ENCODE measurements at places on chromosomes 2 and 18.

GRCh38 chr2:223737207-223737606, 100.2 kb downstream of the AP1S3 start:
- DNase-seq: no peak

DNA sequence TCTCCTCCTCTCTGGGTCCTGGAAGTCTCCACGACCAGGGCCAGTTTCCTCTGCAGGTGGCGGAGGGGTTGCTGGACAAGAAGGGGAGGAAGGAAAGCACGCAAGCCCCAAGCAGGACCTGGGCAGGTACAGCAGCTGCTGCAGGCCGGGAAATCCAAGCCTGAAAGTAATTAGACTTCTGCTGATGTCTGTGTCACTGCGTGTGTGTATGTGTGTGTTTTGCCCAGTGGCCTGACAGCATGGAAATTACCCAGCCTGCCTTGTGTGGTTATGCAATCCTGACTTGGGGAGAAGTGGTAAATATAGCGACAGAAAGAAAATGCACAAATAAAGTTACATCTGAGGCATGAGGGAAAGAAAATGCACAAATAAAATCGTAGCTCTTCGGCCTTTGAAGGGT, 121.8 kb upstream of the ZBTB14 start:
- DNase-seq: no peak

DNA sequence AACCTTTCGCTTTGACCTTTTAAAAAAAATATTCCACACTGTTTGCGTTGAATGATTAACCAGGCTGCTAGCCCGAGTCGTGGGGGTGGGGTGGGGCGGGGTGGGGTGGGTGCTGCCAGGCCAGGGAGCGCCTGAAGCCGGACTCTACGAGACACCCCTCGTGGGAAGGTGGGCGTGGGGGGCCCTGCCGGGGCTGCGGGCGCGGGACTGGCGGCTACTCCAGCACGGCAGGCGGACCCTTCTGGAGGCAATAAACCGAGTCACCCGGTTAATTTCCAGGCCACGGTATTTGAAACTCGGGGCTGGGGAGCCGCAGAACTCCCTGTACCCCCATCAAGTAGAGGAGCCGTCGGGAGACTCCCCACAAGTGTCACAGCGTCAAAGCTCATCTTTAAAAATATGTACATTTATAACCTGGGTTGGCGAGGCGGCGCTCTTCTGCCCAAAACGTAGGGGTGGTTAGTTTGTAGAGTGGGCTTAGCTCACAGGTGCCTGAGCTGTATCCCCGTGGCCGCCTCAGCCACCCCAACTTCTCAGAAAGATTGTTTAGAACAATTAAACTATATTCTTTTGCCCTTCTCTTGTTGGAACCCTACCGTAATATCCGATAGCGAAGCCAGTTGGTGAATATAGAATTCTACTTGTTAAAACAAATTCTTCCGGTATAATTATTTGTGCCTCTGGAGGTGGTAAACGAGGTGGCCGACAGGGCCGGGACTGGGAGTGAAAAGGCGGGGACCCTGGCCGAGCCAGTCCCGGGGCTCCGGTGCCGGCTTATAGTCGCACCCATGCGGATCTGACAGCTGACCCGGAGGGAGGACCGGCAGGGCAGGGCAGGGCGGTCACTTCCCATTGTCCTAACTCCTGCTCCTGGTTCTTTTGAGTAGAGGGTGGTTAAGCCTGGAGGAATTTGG, 1.4 kb downstream of the B3GNT2 start:
- DNase-seq: no peak

GRCh38 chr2:239869272-239870155, 155.6 kb downstream of the NDUFA10 start:
- no peak for DNase-seq

- DNase-seq: no peak
These were observed 233.8 kb upstream of the SKOR2 start for GRCh38 chr18:47485221-47485797.

DNA sequence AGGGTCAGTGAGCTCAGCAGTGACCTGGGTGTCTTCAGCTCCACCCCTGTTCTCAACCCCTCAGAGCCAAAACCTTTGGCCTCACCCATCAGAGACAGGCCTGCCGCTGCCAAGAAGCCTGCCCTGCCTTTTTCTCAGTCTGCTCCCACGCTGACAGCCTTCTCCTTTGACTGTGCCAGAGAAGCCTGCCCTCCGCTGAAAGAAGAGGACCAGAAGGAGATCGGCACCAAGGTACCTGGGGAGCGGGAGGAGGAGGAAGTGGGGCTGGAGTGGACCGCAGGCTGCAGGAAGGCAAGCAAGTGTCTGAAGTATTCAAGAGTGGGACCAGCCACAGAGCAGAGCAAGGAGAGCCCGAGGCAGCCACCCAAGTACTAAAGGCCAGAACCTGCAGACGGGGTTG, 33.2 kb downstream of the TOGARAM2 start:
- DNase-seq: no peak

GRCh38 chr2:175111200-175111657, 56.8 kb downstream of the ATF2 start:
- no peak for DNase-seq

DNA sequence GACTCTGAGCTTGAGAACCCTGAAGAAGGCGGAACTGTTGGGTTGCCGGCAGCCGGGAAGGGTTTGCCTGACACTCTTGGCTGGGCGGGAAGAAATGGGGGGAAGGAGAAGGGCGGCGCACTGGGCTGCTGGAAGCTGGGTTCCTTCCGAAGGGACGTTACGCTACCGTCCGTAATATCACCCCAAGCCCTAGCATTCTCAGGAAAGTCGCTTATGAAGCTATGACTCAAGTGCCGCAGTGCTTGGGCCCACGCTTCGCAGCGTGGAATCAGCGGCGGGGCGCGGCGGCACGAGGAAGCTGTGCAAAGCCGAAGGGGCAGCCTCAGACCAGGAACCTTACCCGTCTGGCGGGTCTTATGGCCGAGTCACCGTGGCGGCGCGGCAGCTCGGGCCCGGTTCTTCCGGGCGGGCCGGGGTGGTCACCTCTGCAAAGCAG, 50.2 kb upstream of the SIGLEC15 start:
- DNase-seq: peak; percentile 52

GRCh38 chr2:241569831-241570281, 11.3 kb downstream of the BOK start:
- no peak for DNase-seq

GRCh38 chr2:241867776-241868420, 1.6 kb upstream of the RTP5 start:
- no peak for DNase-seq

DNA sequence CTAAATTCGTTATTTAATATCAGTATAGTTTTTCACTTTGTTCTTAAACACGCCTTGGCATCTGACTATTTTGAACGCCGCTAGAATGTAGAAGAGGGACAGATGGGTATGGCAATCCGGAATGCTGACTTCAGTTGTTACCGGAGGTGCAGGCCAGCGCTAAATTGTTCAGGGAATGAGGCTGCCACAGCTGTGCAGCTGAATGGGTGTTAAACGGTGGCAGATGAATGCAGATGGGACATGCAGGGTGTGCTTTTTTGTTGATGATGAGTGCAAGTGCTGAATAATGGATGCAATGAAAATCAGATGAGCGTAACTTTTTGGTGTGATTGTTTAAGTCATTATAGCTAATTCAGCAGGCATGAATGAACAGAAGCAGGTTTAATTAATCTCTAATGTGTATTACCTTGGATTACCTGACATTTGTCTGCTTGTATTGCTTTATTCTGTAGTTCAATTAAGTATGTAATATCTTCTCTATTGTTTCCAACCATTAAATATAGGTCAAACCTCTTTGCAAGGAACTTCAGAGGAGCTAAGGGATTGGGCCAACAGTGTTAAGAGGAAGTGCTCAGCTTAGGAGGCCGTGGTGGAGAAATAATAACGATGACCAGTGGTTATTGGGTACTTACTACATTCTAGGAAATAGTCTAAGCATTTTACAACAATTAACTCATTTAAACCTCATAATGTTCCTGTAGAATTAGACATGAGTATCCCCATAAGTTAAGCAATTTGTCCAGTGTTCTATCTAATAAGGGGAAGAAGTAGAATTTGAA, 11.9 kb upstream of the CREG2 start:
- DNase-seq: no peak

GRCh38 chr2:106296182-106296815, 102.2 kb upstream of the UXS1 start:
- DNase-seq: no peak

GRCh38 chr2:204917089-204917701, 371.9 kb downstream of the PARD3B start:
- DNase-seq: no peak

- no peak for DNase-seq
These were observed 863.7 kb downstream of the EPHA4 start for GRCh38 chr2:220708366-220708765.

- DNase-seq: no peak
These were observed 36.0 kb upstream of the OR6B3 start for GRCh38 chr2:240089306-240089705.

GRCh38 chr2:183291436-183291835, 167.2 kb downstream of the NUP35 start:
- DNase-seq: no peak

DNA sequence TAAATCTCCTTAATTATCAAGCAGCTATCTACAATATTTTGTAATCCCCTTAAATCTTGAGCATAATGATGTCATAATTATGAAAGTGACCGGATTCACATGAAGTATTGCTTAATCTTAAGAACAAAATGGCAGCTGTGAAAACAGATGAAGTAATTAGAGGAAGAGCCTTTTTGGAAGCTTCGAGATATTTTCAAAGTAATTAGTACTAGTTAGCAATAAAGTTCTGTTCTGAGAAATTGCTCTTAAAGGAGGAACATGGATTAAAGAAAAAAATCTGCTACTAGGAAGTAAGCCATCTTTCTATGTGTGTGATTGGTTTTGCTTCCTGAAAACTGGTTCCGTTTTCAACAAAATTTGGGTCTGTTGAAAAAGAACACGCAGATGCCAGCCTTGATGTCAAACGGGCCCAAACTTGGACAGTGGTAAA, 18.3 kb downstream of the CLUL1 start:
- DNase-seq: no peak

GRCh38 chr2:70426341-70426740, 124.5 kb upstream of the FAM136A start:
- no peak for DNase-seq

- no peak for DNase-seq
These were observed 1.7 kb downstream of the PAX3 start for GRCh38 chr2:222296911-222297599.

GRCh38 chr2:208265371-208265800, 669 bp upstream of the PIKFYVE start:
- no peak for DNase-seq

DNA sequence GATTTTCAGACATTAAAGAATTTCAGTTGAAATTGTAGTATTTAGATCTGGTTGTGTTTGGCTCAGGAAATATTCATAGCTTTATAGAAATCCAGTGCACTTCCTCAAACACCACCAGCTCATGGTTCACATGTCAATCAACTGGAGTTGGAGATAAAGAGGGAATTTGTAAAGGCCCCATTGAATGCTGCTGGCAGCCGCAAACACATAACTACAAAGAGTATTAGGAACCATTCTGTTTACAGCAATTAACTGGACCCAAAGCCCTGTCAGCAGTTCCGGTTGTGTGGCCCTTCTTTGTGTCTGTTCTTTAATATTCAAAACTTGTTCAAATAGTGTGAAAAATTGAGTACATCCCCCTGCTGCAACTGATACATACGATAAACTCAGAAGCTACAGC, 107.4 kb upstream of the LRRTM4 start:
- DNase-seq: no peak

GRCh38 chr18:60421356-60422118, 49.0 kb upstream of the MC4R start:
- DNase-seq: no peak

- no peak for DNase-seq
These were observed 1.6 kb downstream of the TMEM185B start for GRCh38 chr2:120221616-120222015.

DNA sequence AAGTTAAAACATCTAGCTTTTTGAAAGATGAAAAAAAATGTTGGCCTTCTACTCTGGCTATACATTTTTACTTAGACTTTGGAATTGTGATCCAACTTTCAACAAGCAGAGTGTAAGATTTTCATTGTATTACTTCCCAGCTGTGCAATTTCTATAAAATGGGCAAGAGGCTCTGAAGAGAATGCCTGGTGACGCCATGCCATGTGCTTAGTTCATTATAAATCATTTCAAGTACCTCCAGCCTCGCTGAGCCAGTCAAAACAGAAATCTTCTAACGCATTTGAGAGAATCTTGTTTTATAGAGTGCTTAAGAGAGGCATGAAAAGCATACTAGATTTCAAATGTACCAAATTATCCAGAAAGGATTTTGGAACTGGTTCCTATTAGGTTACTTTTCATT, 10.1 kb upstream of the STK17B start:
- no peak for DNase-seq

GRCh38 chr2:239308661-239309397, 92.0 kb downstream of the HDAC4 start:
- DNase-seq: no peak

- DNase-seq: no peak
These were observed 197.4 kb upstream of the SMIM21 start for GRCh38 chr18:75624869-75625268.

- no peak for DNase-seq
These were observed 955.2 kb upstream of the CELF4 start for GRCh38 chr18:38520786-38521185.

GRCh38 chr2:17620841-17621240, 80.3 kb downstream of the VSNL1 start:
- no peak for DNase-seq

GRCh38 chr2:68749345-68749744, 14.7 kb downstream of the ARHGAP25 start:
- DNase-seq: no peak

DNA sequence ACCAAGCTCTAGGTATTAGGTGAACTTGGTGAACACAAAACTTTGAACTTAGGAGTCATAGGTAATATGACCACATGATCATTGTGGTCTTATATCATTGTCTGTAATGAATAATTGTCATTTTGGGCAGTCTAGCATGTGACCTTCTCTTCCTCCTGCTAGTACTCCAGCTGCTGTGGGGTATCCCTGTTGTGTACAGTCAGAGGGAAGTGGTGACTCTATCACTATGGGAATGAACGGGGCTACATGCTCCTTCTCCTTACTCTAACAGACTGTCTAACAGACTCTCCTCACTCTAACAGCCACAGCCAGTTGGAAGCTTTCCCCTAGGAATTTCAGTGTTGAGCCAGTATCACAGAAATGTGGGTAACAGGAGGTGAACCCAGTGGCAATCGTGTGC, 68.2 kb upstream of the NEDD4L start:
- DNase-seq: no peak

DNA sequence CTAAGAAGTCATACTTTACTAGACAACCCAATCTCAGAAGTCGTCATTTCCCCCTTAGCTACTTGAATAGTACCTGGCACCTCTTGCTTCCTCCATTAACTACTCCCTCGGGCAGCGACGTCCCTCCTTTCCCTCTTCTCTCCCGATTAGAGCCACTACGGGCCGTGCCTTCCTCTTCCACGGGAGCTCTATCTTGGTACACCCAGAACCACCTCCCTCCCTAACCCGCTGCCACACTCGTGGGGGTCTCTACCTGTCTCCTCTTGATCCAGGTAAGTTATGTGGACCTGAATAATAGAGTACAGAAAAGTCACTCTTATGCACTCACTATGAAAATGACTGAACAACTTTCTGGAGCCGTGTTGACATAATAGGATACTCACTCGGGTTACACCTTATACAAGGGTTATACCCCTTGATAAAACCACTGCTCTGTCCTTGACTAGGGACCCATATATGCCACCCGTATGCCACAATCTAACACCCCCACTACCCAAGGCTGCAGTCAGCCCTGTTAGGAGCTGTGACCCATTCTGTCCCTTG, 595 bp upstream of the HDHD2 start:
- DNase-seq: no peak

Measured in activated CD8-positive, alpha-beta memory T cell treated with anti-CD3 and anti-CD28 coated beads for 48 hours (primary cell).